Activated CD8-positive, alpha-beta memory T cell treated with anti-CD3 and anti-CD28 coated beads for 48 hours (primary cell): ENCODE measurements at places on chromosomes 5 and 9.

DNA sequence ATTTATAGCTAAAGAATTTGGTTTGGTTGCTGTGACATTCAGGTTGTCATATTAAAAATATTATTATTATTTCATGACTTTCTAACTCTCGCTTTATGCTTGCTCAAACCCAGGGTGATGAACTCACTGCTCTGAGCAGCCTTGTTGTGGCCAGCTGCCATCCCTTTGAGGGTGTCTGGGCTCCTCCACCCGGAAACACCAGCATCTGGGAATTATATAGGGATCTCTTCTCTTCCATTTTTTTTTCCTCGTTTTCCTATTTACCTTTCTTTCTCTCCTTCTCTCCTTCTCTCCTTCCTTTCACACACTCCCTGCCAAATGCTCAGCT is 355.8 kb upstream of the SMARCA2 start:
- DNase-seq = no peak

DNA sequence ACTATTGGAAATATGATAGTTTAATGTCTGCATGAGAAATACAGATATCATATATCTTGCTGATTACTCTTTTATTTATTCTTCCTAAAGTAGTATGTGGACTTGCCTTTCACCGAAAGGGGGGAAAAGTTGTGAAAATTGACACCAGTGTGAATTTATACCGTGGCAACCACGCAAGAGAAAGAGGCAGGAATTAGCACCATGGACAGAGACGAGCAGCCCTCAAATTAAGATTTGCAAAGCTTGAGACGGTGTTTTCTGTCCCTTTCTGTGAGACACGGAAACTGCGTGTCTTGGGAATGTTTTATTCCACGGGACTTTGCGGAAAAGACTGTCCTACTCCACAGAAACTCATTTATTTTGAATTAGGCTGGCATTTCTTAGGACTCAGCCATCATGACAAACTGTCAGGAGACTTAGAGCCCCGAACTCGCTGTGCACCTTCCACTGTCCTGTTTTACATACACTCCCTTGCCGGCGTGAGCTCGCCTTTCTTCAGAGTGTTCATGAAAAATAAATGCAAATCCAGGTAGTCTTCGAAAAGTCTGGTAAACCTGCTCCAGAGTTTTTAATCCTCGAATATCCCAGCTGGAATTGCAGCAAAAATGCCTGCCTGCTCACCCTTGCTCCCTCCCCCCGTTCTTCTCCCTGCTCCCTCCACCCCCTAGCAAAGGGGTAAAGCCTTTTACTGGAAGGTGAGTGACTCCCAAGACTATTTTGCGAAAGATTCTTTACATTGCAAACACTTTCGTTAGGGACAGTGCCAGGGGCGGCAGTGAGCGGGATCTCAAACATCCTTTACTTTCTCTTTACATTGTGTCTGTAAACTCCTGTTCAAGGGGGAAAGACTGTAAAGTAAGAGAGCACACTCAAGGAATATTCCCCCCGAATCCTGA is 3.8 kb upstream of the ELAVL2 start:
- DNase-seq = no peak

GRCh38 chr9:135665795-135666189 is 2.7 kb downstream of the LCN9 start:
- DNase-seq = no peak

- no peak for DNase-seq
Observed at GRCh38 chr9:72038408-72038807, 22.0 kb downstream of the C9orf57 start.

DNA sequence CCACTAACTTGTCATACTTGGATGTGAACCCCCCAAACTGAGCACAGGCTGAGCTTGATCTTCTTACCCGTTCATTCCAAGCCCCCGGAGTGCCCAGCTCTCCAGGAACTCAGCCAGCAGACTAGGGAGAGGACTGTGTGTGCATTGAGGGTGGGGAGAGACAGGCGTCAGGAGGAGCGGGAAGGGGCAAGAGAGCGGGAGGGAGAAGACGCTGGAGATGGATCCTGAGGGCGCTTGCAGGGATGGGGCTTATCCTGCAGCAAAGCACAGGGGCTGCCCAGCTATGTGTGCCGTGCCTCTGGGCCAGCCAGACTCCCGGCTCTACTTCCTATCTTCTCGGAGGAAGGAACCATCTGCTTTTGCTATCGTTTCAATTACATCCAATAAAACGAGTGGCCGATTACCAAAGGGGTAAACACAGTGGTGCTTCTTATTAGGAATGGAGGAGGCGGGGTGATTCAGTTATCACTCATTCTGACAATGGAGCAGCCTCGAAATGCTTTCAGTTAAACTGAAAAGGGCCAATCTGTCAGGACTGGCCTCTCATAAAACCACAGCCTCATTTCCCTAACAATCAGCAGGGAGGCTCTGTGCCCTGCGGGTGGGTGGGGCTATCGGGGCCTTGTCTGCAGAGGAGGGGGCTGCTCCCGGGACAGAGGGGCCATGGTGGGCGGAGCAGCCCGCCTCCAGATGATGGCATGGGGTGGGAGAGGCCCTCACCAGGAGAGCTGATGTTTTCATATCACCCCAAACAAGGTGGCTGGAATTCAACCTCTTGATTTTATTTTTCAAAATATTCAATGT is 168.2 kb downstream of the DAB2IP start:
- no peak for DNase-seq

- no peak for DNase-seq
Observed at GRCh38 chr9:83047839-83048775, 14.8 kb downstream of the RASEF start.

GRCh38 chr5:52007230-52007858 is 624.1 kb downstream of the ISL1 start:
- DNase-seq = no peak

DNA sequence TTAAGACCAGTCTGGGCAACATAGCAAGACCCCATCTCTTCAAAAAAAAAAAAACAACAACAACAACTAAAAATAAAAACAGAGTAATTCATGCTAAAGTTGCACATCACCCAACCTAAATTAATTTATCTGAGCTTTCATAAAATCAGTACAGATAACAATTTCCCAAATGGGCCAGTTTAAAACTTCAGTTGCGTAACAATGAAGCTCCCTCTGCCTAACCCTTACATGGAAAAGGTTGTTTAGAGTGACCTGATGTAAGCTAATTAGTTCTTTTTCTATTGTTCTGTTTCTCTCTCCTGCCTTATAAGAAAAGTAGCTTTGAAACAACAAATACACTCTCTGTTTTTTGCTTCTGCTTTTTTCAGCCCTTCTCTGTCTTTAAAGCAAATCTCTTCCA is 46.2 kb upstream of the SLC28A3 start:
- DNase-seq = no peak
